ENCODE measurements at places on chromosomes 11 and 22.

GRCh38 chr11:120573756-120574354 is 62.3 kb downstream of the GRIK4 start:
- no peak for DNase-seq

DNA sequence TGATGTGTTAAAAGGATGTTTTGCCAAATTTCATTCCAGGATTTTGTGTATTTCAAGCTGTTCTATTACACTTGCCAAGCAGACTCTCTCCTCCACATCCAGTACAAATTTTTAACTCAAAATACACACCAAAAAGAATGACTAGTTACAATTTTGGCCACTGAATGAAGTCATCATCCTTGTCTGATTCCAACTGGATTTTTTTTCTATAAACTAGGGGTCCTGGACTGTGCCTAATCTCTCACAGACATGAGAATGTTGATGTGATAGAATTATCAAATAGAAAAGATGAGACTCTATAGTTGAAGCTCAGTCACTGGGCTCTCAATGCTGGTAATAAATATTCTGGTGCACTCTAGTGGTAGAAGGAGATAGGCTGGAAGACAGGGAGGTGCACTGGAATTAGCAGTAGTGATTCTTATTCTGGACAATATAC is 85.8 kb downstream of the FANCF start:
- no peak for DNase-seq

- DNase-seq, result peak; percentile 21
Observed at GRCh38 chr11:4682623-4683419, 14.8 kb downstream of the OR51E2 start.

DNA sequence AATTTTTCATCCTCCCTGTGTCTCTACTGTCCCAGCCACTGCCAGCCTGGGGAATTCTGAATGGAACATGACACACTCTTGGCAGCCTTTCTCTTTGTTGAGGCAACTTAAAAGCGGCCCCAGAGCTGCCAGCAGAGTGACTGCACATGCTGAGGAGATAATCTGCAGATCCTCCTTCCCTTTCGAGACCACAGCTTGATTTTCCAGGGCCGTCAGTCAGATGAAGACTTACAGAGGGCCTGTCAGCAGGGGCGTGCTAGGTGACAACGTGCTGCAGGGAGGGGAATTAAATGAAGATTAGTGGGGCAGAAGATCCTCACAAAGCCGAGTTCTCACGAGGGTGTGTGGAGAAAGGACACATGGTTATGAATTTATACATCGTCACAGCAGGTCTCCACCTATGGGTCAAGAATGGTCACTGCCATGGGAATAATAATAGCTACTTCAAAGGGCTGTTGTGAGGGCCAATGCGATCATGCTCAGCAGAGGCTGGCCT is 193.5 kb upstream of the PITPNB start:
- no peak for DNase-seq

- DNase-seq, result no peak
Observed at GRCh38 chr11:925496-926301, at the start of gene AP2A2. Gene AP2A2 (plus strand): TSS chr11:925870. CDS start chr11:926022, 152 bp downstream.

DNA sequence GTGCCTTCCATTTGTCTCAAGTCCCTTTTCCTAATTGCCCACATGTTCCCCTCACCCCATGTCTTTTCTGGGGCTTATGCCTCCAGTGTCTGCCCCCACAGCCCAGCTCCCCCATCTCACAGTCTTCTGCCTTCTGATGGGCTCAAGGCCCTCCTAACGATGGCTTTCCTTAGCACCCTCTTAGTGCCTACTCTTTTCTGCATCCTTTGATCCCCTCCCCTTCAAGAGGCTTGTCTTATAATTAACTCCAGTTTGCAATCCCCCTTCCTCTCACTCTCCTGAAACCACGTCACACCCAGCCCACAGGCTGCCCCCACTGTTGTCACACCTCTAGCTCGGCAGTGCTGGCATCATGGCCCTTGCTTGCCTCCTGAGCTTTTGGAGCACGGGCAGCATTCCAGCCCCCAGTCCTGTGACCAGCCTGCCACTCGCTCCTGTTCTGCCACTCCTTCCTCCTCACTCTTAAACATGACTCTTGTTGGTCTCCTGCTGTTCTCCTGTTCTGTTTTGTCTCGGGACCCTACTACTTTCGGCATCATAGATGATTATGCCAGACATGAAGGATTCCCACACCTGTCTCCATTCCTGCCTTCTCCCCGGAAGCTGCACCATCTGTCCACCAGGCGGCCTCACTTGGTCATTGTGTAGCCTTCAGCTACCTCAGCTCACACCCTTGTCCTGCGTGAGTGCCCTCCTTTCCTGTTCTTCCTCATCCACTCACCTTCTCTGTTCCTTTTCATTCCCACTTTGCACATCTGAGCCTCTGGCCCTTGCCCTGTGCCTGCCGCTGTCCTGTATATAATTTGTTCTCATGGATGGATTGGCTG is 26.1 kb downstream of the UBE2L3 start:
- no peak for DNase-seq

- no peak for DNase-seq
Observed at GRCh38 chr11:15897211-15897960, 459.0 kb downstream of the SOX6 start.

DNA sequence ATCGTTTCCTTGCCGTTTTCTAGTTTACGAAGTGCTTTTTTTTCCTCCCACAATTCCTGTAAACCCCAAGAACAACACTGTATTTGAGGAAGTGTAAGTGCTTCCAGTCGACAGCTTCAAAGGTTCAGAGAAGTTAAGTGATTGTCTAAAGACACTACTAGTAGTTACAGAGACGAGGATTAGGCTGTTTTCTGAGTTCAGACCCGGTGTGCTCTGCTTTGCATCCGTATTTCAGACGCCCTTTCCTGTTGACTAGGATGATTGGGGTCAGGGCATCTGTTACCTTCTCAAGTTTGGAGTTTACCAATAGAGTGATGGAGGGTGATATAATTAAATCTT is 430 bp downstream of the CLP1 start:
- no peak for DNase-seq

GRCh38 chr22:38142606-38143005 is 32.1 kb upstream of the BAIAP2L2 start:
- DNase-seq, result no peak

DNA sequence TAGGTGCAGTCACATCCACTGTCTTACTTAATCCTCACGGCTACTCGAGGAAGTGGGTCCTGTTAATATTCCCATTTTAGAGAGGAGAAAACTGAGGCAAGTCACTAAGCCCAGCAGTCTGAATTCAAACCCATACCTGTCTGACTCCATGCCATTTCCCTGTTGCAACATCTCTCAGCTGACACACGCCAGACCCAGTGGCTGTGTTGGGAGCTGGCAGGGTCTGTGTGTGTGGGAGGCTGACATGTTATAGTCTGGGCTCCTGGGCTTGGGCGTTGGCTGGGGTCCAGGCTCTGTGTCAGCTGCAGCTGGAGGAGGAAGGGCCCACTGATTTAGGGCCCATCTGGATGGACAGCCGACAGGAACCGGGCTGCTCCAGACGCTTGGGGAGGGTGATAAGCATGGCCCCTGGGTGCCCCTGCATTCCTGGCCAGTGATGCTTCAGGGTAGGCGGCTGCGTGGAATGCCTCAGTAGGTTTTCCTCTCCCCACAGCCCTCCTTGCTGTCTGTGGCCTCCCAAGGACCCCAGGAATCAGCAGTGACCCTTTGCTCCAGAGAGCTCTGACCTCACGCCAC is 562.5 kb downstream of the MN1 start:
- peak; percentile 92 for DNase-seq

DNA sequence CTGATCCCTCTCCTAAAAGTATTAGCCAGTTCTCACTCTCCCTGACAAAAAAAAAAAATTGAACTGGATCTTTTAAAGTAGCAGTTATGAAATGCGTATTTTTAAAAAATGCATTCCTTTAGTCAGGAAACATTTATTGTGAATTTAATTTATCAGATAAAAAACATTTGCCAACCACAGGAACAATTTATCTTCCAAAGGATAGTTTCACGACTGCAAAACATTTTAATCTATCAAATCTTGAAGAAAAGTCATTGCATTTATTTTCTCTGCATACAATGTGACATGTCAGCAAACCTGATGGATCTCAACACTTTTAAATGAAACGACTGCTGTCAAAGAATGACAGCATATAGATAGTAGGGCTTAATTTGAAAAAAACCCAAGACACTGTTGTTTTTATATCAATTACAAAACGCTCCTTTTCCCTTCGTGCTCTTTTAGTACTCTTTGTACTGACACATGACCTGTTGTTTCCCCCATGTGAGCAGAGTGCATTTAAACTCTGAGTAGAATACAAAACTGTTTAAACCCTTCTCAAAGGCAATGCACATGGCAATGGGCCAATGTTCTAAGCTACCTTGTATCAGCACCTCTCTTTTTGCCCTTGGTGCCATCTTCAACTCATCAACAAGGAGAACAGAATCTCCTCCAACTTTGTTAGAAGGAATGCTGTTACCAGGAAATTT is 107.0 kb downstream of the ATG16L2 start:
- no peak for DNase-seq
